ENCODE measurements at places on chromosomes 11 and 22.

- DNase-seq, result no peak
Observed at GRCh38 chr22:37215890-37216289, 3.6 kb upstream of the SSTR3 start.

DNA sequence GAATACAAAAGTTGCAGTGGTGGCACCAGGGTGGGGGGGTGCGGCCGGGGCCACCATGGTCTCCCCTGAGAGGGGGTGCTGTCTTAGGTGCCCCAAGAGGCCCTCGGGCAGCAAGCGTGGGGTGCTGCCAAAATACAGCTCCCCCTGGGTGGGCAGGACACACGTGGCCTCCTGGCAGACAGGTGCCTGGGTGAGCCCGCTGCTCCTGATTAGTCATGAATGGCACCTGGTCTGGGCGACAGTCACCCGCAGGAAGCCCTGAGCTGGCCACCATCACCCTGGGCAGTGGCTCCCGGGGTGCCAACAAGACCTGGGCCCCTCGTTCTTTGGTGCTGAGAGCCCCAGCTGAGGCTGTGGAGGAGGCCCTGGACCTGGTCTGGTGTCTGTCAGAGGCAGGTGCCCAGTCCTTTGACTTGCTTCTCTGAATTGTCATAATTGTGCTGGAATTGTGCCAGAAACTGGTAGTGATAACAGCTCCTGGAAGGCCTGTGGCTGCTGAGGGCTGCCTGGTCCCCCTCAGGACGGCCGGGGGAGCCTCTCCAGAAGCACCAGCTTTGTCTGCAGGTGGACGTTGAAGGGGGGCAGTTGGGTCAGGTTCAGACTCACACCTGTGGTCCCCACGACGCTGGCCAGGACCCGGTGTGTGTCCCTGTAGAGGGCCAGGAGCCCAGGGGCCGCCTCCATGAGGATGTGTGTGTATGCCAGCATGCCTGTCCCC lies 14.8 kb downstream of the ALG12 start:
- no peak for DNase-seq

DNA sequence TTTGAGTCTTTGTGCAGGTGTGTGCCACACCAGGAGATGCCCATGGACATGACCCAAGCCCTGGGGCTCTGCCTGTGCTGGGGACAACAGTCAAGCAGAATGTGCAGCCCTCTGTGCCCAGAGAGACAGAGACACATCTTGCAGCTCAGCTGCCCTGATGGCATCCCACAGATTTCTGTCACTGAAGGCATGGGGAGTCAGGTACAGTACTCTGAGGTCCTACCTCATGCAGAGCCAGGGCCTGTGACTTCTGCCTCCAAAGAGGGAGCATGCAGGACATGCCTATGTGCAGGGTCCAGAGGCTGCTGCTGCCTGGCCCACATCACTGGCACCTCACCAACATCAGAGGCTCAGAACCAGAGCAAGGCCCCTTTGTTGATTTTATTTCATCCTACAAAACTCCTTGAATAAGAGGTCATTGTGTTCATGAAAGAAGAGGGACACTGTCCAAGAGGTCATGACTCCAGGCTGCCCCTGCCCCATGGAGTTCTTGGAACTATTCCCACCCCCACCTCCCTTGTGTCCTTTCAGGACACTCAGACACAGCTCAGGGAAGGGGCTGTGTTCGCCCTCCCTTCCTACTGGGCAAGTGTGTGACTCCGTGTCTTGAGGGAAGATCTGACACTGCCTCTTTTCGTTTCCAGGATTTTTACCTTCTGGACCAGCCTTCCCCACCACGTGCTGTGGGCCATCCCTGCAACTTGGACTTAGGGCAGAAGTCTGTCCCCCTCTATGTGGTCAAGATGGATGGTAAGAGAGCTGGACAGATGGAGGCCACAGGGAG lies 62.3 kb downstream of the BTG4 start:
- DNase-seq, result no peak

DNA sequence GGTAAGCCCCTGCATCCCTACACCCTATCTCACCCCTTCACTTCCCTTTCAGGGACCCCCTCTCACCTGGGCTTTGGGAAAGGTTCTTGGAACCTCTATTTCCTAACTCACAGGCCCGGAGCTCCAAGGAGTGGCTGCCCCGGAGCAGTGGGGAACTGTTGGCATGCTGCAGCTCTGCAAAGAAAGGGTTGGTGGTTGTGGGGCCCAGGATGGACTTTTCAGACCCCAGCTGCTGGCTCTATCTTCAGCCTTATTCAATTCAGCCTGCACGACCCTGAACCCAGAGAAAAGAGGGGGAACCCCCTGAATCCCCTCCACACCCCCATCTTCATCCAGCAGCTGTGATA lies 10.0 kb downstream of the ROBO4 start:
- DNase-seq, result no peak

GRCh38 chr11:67667490-67668191 lies 6.8 kb downstream of the ALDH3B2 start:
- DNase-seq, result no peak

GRCh38 chr22:45832180-45832579 lies 144.8 kb downstream of the WNT7B start:
- DNase-seq, result no peak

DNA sequence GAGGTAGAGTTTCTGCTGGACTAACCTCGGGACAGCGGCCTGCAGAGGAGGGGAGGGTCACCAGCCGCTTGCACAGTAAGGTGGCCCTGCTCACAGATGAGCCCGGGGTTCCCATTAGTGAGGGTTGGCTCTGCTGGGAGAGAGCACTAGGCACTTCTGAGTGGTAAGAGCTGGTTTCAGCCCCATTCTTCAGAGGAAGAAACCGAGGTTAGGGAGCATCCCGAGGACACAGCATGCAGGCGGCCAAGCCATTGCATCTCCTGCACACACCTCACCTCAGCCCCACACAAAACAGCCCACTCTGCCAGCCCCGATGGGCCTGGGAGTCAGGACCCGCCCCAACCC lies 99.3 kb downstream of the MED15 start:
- no peak for DNase-seq

- DNase-seq, result no peak
Observed at GRCh38 chr11:105245781-105246315, 106.3 kb upstream of the CARD18 start.

GRCh38 chr11:96222102-96222501 lies 120.9 kb downstream of the MAML2 start:
- no peak for DNase-seq

DNA sequence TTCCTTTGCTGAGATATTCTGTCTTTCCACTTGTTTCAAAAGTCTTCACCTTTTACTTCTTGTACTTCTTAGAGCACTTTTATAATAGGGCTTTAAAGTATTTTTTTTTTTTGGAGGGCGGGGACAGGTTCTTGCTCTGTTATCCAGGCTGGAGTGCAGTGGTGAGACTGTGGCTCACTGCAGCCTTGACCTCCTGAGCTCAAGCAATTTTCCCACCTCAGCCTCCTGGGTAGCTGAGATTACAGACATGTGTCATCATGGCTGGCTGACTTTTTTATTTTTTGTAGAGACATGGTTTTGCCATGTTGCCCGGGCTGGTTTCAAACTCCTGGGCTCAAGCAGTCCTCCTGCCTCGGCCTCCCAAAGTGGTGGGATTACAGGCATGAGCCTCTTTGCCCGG lies 57.9 kb downstream of the DYNC2H1 start:
- peak; percentile 54 for DNase-seq

DNA sequence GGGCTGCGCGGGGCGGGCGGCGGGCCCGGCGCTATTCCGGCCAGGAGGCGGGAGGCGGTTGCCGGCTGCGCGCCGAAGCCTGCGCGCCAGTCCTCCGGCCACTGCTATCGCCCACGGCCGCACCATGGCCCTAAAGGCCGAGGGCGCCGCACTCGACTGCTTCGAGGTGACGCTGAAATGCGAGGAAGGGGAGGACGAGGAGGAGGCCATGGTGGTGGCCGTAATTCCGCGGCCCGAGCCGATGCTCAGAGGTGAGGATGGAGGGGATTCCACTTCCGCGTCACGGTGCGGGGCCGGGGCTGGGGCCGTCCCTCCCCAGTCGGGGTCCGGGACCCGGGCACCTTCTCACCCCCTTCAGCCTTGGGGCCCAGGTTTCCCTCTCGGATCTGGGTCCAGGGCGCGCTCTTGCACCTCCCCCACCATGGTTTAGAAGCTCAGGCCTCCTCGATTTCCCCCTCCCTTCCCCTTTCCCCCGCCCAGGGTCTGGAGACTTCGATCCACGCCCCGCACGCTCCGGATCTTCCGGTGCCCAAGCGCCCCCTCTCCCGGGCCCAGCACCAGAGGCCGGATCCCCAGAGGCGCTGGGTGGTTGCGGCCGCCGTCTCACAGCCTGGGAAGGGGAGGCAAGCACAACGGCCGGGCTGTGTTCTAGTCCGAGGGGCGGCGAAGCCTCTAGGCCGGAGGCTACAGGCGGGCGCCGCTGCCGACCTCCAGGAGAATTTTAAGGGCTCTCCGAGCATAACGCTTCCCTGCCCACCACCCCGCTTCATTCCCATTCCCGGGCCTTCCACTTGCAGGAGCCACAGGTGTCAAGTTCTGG lies 517 bp downstream of the SPINDOC start:
- DNase-seq, result peak; percentile 45

- no peak for DNase-seq
Observed at GRCh38 chr11:114876234-114876633, 197.9 kb downstream of the NXPE2 start.

DNA sequence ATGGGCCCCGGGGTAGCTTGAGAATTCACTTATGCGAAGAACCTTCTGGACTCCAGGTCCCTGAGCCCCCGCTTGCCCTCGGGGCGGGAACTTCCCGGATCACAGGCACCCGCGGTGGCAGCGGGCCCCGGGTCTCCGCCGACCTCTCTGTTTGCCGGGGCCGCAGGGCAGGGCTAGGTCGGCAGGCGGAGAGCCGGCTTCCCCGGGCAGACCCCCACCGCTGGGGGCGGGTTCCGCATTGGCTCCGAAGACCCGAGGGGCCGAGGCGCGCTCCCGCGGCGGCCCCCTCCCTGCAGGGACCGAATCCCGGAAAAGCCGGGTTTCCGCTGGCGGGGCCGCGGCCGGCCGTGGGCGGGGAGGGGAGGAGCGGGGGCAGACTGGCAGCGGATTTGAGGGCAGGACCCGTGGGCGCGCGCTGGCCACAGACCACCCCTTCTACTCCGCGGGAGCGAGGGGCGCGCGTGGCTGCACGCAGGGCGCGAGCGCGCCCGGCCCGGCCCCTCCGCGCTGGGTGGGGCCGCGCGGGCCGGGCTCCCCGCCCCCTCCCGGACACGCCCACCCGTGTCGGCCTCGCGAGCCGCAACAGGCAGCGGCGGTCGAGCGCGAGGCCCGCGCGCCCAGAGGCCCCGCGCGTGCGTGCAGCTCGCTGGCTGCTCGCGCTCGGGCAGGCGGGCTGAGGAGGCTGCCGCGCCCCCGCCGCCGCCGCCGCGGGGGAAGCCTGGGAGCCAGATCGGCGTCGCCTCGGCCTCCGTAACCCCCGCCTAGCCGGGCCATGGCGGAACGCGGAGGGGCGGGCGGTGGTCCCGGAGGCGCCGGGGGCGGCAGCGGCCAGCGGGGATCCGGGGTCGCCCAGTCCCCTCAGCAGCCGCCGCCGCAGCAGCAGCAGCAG lies at the start of gene PACS1:
Gene PACS1 (plus strand): TSS at position 558 of the 889 bp plus-strand sequence. CDS start 215 bp downstream, at position 773.
- DNase-seq, result peak; percentile 58

DNA sequence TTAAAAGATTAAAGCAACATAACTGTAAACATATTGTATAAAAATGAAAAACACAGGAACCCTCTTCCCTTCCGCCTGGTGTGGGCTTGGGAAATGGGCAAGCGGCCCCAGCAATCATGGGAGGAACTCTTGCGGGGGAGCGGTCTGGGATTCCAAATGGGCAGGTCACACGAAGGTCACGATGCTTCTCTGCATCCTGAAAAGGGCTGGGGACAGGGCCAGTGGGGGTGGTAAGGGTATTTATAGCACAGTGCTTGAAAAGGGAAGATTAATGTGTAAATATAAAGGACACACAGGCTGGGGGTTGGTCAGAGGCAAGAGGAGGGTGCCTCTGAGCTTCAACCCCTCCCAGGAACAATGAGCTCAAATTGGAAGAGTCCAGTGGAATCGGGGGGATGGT lies 46.9 kb upstream of the OR4B1 start:
- DNase-seq, result no peak

- no peak for DNase-seq
Observed at GRCh38 chr11:57237204-57237681, at the start of gene APLNR. Gene APLNR (minus strand): TSS chr11:57237250. CDS start chr11:57237004, 246 bp downstream.

DNA sequence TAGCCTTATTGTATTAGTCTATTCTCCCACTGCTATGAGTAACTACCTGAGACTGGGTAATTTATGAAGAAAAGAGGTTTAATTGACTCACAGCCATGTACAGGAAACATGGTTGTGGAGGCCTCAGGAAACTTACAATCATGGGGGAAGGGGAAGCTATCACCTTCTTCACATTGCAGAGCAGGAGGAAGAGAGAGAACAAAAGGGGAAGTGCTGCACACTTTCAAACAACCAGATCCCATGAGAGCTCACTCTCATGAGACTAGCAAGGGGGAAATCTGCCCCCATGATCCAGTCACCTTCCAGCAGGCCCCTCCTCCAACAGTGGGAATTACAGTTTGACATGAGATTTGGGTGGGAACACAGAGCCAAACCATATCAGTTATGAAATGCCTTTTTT lies 179.4 kb downstream of the ARHGAP42 start:
- no peak for DNase-seq

DNA sequence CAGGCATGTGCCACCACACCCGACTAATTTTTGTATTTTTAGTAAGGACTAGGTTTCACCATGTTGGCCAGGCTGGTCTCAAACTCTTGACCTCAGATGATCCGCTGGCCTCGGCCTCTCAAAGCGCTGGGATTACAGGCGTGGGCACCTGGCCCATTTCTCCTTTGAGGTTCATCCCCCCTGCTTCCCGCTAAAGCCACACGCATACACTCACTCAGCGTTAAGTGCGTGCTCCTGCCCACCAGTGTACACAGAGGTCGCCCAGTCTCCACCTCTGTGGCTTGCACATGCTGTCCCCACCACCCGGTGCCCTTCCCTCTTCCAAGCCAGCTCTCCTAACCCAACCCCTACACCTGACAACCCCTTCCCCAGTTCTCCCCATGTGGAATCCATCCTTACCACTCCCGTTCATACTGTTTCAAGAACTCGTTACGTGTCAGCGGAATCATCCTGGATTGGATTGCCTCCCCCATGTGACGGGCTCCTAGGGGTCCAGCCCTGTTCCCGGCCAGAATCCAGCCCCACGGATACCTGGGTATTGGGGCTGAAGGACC lies 15.7 kb upstream of the CYTH4 start:
- no peak for DNase-seq

GRCh38 chr11:132123449-132123848 lies 753.0 kb downstream of the NTM start:
- DNase-seq, result no peak

- no peak for DNase-seq
Observed at GRCh38 chr22:48554893-48555572, 1272.6 kb downstream of the BRD1 start.
